ENCODE measurements at places on chromosomes 5 and 9. TPM values are rescaled to one million over a fixed set of nuclear protein-coding genes. Genes with fewer than 3 reads are reported as not detected.

- no peak for DNase-seq
Measured at GRCh38 chr5:28404363-28405071, 1366.1 kb upstream of the CDH9 start.

- no peak for DNase-seq
Measured at GRCh38 chr5:7714119-7714518, 136.8 kb downstream of the CFAP90 start.

SLC4A9 gene
- 0.23 TPM for total RNA-seq

DNA sequence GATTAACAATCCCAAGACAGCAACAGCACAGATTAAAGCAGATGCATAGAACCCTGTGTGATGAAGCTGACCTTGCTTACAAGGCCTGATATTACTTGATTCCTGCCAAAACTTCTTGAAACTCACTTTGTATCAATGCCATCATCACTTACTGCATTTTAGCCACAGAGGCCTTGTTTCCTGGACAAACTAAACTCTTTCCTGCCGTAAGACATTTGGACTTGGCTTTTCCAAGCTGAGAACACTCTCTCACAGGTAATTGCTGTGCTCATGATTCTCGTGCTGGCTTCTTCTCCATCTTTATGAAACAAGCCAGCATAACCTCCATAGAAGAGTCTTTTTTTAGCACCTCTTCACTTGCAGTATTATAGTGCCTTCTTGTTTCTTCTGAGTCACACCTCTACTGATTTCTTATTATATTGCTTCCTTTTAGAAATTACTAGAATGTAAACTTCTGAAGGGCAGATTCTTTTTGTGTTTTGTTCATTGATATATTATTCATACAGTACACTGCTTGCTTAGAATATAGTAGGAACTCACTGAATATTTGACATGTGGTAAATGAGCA is 456.5 kb upstream of the ZNF608 start:
- no peak for DNase-seq

DNA sequence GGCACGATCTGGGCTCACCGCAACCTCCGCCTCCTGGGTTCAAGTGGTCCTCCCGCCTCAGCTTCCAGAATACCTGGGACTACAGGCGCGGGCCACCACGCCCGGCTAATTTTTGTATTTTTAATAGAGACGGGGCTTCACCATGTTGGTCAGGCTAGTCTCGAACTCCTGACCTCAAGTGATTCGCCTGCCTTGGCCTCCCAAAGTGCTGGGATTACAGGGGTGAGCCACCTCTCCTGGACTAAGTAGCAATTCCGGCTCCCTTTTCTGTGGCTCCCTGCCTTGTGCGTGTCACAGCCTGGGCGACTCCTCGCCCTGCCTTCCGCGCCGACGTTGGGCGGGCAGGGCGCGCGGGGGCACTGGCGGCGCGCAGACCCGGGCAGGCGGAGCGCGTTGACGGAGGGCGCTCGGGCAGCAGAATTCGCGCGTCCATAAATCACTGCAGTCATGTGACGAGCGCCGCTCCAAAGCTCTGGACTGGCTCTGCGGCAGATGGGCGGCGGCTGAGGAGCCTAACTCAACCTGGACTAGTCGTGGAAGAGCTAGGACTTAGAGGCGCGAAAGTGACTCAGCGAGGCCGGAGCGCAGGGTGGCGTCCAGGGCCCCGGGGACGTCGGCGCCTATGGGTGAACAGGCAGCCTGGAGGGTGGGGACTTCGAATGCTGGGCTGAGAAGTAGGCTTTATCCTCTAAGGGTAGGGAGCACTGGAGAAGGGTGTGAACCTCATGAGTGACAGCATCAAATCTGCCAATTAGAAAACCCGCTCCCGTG is 1.4 kb upstream of the CIZ1 start:
- DNase-seq: peak; percentile 51

- no peak for DNase-seq
Measured at GRCh38 chr5:65768723-65769346, 46.8 kb downstream of the NLN start.

DNA sequence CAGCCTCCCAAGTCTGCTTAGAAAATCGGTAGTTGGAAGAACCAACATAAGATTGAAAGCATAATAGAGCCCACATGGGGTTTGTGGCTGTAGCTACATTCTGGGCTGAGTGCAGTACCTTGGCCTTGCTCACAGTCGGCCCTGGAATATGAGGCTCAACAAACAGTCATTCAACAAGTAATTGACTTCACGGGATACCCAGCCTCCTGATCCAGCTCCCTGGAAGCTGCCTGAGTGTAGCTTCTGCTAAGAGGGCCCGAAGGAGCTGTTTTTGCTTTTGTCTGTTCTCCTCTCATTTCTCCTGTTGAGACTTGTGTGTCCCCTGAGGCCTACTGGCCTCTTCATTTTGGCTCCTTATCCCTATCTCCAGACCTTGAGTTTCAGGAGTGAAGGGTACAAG is 170.7 kb downstream of the HSPA4 start:
- no peak for DNase-seq

SLC46A2 gene
- total RNA-seq: not detected

- no peak for DNase-seq
Measured at GRCh38 chr9:100219347-100219746, 120.3 kb downstream of the INVS start.

- no peak for DNase-seq
Measured at GRCh38 chr9:135243201-135244190, 156.0 kb downstream of the OLFM1 start.

DNA sequence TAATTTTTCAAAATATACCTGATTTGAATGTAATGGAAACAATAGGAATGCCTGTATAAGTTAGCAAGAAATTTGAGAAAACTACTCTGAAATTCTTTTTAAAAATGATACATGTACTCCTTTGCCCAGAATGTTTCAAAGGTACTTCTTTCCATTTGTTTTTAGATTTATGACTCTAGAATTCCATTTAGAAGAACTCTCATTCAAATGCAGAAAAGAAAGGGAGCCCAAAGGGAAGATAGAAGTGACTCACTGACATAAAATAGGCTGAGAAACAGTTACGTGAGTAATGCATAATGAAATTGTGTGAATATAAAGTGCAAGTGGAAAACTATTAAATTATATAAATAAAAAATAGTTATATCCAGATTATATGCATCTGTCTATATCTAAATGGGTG is 926.3 kb downstream of the TAF11L14 start:
- DNase-seq: no peak

C5orf52 gene
- not detected for total RNA-seq

DNA sequence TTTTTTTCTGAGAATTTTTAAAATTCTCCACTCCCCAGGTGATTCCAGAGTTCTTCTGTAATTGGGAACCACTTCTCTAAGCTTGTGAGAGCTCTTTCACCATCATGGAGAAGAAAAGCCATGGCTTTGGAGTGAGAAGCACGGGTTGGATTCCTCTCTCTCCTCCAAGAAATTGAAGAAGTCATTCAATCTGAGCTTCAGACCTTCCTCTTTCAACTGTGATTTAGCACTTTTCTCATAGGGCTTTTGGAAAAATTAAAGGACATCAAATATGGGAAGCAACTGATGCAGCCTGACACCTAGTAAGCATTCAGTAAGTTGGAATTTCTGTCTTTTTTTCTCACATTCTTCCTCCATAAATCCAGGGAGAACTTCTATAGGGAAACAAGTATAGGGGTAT is 580.4 kb upstream of the KLF4 start:
- DNase-seq: no peak

- DNase-seq: peak; percentile 86
Measured at GRCh38 chr5:18393565-18394442, 759.5 kb downstream of the TAF11L14 start.

DNA sequence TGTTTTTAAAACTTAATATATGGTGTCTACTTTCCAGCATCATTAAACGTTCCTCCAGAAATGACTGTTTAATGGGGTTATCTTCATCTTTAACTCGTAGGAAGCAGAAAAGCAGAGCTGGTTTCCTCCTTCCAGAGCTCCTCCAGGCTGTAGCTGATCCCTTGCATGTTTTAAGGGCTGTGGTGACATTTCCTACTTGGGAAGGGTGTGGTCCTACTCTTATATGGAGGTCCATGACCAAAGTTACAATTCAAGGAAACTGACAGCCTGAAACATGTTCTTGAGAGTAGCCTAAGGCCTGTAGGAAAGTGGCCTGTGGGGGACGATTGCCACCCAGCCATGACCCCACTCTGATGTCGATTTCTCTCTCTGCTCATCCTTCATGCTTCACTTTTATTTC is 297.1 kb downstream of the GADD45G start:
- no peak for DNase-seq

GRCh38 chr9:16193066-16193465 is 640.2 kb downstream of the CCDC171 start:
- DNase-seq: no peak

DNA sequence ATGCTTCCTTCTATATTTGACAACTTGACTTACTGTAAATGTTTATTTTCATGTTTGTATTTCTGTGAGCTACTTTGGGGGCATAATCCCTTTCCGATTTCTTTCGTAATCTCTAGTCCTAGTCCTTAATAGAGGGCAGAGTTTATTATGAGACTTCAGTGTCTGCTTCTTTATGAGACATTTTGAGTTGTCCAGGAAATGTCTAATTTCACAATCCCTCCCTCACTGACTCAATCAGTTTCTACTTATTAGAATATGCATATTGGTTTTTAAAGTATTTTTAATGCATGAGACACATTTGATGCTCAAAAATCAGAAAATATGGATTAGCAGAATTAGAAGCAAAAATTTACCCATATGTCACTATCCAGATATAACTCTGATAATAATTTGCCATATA is 160.9 kb downstream of the FOCAD start:
- no peak for DNase-seq

DNA sequence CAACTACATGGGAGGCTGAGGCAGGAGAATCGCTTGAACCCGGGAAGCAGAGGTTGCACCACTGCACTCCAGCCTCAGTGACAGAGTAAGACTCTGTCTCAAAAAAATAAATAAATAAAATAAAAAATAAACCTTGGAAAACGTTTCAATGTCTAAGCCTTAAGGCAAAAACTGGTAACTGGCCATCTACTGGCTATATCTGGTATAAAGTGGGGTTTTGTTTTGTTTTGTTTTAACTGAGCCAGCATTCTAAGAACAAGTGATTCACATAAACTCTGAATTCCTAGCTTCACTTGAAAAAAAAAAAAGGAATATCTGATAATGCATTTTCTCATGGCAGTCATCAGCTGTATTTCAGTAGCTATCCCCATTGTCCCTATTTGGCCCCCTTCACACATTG is 126.1 kb upstream of the EFNA5 start:
- DNase-seq: no peak

DNA sequence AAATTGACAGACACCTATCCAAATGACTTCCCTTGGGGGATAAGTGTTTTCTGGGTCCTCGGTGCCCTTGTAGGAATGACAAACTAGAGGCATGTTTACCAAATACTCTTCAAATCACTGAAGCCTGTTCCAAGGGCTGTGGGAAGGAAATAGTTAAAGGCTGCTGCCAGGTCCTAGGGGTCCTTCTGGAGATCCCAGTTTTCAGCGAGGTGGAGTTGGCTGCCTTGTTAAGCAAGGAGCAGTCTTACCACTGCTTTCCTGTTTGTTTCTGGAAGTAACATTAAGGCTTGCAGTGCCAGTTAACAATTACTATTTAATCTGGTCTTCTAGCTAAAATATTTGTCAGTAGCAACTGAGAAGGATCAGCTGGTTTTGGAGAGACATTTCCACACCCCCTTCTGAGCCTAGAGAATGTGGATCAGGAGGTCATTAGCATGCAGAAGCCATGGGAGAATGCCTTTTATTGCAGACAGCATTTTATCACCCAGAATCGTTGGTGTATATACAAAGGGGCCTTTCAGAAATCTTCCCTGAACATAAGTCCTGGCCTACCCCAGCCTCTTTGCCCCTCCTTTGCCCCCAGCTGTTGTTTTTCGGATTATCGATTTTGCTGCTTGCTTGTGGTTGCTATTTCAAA is 238.8 kb downstream of the DMAC1 start:
- no peak for DNase-seq

GRCh38 chr9:135090547-135090946 is 3.1 kb downstream of the OLFM1 start:
- DNase-seq: peak; percentile 35

DNA sequence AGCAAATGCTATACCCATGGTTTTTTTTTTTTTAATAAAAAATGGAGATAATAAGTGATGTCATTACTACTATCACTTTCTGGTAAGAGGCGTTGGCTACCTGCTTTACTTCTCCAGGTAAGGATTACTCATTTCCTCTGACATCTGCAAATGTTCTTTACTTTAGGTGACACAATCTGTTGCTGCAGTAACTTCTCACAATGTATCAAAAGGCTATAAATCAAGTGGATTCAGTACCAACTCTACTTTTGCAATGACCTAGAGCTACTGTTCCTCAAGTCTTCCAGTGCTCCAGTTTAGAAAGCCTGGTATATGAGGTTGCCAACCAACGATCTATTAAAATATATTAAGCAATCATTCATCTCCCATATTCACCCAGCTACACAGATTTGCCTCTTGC is 129.1 kb downstream of the PLK2 start:
- no peak for DNase-seq

DNA sequence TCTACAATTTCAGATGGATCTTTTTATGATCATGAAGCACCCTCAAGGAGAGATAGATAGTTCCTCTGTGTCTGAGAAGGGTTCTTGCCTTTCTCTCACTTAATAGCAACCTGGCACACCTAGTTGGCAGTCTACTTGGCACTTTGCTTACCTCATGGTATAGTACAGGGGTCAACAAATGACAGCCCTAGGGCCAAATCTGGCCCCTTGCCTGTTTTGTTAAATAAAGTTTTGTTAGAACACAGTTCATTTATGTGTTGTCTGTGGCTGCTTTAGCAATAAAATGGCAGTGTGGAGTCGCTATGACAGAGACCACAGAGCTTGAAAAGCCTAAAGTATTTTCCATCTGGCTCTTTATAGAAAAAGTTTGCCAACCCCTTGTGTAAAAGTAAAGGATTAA is 119.3 kb upstream of the CPEB4 start:
- DNase-seq: no peak

- no peak for DNase-seq
Measured at GRCh38 chr9:133691626-133692363, 46.4 kb downstream of the SARDH start.
